ENCODE measurements at places on chromosomes 6 and 20.

- ATAC-seq = peak; percentile 14
Observed at GRCh38 chr6:111646942-111647341, 41.3 kb upstream of the TRAF3IP2 start.

DNA sequence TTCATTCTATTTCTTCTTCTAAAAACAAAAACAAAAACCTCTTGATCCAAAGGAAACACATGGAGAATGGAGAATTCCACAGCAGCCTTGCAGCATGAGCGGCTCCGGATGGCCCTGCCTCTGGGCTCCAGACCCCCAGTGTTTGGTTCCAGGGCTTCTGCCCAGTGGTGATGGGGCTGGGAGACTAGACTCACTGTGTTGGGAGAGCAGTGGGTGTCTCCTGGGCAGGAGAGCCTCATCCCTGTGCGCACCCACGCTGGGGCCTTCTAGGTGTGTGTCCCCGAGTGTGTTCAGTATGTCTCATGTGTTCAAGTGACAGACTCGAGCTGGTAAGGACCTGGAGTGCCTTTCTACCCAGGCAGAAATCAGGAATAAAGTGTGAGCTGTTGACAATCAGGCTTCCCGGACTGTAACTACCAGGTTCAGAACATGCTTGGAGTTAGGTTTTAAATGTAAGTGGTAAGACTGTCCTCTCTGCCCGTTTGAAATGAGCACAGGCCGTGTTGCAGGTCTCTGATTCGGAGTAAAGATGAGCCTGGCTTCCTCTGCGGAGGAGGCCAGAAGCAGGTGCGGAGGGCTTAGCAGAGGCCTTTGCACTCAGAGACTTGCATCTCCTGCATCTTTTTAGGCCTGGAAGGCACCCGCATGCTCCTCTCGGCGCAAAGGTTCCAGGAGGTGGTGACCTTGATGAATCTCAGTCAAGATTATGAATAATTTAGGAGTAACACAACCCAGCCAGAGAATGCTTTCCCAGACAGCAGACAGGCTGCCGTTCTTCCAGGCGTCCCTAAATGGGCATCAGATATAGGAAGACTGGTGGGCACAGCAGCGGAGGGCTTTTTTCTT is 253.6 kb downstream of the CDH26 start:
- ATAC-seq = no peak

- ATAC-seq = peak; percentile 74
Observed at GRCh38 chr6:14542670-14543366, 425.2 kb downstream of the CD83 start.

DNA sequence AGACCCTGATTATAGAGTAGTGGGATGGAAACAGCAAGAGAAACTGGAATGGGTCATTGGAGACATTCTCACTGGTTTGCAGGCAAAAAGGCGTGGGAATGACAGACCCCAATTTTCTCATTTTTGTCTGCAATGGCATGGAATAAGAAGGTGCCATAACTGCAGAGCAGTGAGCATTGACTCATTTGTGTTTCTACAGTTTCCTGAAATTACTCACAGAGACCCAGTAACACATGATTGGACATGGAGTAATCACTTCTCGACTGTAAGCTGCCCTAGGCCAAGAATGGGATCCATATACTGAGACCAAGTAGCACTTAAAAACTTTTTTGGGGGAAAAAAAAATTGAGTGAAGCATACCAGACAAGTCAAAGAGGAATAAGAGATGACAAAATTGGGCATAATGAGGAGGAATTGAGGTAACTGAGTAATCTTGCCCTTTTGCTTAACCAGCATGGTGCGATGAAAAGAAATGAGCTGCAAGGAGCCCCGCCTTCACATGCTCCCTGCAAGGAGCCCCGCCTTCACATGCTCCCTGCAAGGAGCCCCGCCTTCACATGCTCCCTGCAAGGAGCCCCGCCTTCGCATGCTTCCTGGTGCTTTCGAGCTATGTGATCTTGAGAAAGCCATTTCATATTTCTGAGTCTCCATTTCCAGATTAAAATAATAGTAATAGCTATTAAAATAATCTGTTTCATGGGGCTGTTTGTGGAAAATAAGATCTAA is 44.1 kb downstream of the NHSL1 start:
- ATAC-seq = peak; percentile 74

- ATAC-seq = peak; percentile 37
Observed at GRCh38 chr20:24017458-24017755, 28.8 kb upstream of the GGTLC1 start.

GRCh38 chr20:23488996-23489395 is 1.9 kb upstream of the CST8 start:
- ATAC-seq = no peak

DNA sequence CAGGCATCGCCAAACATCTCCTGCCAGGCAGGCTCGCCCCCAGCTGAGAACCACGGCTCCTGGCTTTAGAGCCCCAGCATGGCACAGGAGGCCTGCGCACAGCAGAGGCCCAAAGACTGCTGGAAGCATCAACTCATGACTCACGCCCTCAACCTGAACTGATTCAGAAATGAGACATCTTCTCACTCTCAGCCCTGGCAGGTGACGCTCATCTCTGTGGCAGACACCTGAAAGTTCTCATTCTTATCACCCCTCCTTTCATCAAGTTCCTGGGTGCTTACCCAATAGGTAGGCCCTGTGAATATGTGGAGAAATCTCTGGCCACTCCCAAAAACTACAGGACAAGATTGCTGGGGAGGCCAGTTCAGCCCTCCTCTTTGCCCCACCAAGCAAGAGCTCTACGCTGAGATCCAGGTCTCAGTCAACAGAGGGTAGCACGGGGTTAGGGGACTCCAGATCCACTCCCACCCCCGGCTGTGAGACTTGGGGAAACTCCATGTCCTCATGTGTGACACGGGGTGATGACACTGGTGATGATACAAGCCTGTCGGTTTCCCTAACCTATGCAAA is 11.3 kb downstream of the NFATC2 start:
- peak; percentile 67 for ATAC-seq

- no peak for ATAC-seq
Observed at GRCh38 chr6:44608175-44608574, 220.7 kb downstream of the CDC5L start.

DNA sequence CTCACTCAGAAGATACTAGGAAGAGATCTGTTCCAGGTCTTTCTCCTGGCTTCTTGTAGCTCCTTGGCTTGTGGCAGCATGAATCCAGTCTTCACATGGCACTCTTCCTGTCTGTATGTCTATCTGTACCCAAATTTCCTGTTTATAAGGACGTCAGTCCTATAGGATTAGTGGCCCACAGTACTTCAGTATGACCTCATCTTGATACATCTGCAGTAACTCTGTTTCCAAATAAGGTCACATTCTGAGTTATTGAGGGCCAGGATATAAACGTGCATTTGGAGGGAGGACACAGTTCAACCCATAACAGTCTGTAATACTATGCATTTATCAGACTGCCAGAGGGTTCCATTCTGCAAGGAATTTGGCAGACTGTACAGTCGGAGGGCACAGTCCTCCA is 57.6 kb upstream of the DYNLRB1 start:
- no peak for ATAC-seq

GRCh38 chr20:57091748-57092111 is 174.7 kb downstream of the BMP7 start:
- no peak for ATAC-seq

DNA sequence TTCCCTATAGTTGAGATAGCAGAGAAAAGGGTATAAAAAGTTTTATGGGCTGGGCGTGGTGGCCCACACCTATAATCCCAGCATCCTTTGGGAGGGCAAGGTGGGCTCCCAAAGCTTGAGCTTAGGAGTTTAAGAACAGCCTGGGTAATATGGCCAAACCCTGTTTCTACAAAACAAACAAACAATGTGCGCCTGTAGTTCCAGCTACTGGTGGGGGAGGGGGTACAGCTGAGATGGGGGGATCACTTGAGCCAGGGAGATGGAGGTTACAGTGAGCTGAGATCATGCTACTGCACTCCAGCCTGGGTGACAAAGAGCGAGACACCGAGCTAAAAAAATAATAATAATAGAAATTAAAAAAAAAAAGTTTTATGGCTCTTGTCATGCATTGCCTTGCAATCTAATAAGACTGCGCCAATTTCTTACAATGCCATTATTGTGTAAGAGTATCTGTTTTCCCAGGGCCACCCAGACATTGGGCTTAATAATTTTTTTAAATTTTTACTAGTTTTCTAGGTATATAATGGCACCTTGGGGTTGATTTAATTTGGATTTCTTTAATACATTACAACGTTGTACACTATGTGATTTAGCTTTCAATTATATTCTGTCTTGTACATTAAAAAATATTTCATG is 3.9 kb downstream of the ACSS2 start:
- no peak for ATAC-seq

DNA sequence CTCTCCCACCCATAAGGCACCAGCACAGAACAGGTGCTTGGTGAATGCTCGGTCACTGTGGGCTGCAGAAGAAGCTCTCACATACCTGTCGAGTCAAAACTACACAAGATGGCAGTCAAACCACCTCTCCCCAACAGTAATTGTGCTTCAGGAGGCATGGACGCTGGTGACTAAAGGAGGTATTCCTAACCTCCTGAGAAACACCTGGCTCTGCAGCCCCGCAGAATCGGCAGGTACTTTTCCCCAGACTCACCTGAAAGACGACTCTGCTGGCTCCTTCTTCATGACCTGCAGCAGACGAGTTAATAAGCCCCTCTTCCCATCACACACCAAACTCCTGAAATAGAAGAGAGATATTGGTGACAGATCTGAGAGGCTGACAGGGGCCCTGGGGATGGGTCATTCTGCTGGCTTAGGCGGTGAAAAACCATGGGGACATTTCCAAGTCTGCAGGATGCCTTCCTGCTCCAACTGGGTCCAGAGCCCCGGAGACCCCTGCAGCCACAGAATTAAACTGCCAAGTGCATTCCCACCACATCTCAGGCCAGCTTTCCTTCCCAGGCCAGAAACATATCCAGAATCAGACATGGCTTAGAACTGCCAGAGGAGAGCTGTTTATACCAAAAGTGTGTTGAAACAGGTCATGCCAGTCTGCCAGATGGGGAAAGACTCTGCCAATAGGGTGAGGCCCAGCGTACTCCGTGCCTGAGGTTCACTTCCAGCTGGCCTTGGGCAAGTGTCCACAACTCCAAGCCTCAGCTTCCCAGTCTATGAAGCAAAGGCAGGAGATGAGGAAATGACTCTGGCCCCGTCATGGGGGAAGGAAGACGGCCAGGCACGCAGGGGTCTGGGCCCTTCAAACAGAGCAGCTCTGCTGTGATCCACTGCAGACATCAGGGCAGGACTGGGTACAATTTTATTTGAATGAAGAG is 53.0 kb downstream of the MYH7B start:
- peak; percentile 35 for ATAC-seq

DNA sequence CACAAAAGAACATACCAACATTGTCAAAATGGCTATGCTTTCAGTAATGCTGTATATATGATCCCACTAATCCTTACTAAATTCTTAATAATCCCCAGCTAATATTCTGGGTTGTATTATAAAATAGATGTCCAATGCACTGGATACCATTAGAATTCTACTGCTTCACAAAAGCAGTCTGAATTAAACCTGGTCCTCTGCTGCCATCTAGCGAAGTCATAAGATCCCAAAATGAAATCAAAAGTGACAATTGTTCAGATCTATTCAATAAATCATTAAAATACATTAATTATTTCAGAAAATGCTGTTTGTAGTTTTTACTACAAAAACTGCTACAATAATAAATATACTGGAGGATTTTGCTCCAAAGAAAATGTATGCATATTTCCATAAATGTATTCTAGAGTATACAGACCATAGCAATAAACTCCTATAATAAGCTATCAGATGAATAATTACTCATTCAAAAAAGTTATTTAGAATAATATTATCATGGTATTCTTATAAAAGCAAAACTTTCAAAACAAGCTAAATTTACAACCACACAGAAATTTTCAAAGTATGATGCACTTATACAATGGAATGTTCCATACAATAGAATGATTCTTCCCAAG is 92.6 kb downstream of the RNGTT start:
- ATAC-seq = peak; percentile 63

GRCh38 chr20:16385891-16386290 is 187.4 kb downstream of the KIF16B start:
- no peak for ATAC-seq

GRCh38 chr6:13478525-13478966 is 8.9 kb downstream of the GFOD1 start:
- no peak for ATAC-seq

GRCh38 chr20:7291323-7291943 is 523.9 kb downstream of the BMP2 start:
- no peak for ATAC-seq

- ATAC-seq = no peak
Observed at GRCh38 chr6:151381722-151382121, 9.6 kb downstream of the ZBTB2 start.

GRCh38 chr6:27760464-27760863 is 151.7 kb downstream of the OR2B2 start:
- no peak for ATAC-seq

- no peak for ATAC-seq
Observed at GRCh38 chr20:56460459-56460858, 8.0 kb upstream of the RTF2 start.

- ATAC-seq = no peak
Observed at GRCh38 chr6:1915226-1915625, 305.5 kb downstream of the FOXC1 start.

GRCh38 chr6:160457823-160458222 is 109.6 kb downstream of the SLC22A3 start:
- ATAC-seq = no peak

DNA sequence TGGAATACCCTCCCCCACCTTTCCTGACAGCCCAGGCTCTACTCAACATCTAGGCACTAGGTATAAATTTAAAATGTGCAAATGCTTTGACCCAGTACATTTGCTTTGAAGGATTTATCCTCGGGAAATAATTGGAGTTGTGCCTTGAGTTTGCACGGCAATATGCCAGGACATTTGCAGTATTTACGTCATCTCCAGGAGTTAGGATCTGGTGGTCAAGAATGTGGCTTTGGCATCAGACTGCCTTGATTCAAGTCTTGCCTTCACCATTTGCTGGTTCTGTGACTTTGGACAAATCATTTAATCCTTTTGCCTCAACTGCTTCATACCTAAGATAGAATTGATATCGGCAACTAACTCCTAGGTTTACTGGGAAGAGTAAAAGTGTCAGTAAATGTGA is 169.6 kb downstream of the PLCB1 start:
- no peak for ATAC-seq

DNA sequence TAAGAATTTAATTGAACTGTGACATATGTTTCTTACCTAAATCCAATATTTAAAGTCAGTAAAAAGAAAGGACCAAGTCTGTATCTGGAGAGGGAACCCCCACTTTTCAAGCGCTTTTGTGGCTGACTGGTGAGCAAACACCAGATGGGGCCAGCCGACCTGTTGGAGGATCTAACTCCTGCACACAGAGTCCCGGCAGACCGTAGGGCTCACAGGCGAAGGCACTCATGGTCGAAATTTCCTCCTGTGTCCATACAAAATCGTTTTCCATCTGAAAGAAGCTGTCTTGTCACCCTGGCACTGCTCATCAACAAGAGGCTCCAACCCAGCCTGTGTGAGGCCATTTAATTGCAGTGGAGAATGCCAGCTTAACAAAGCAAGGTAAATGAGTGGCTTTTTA is 94.0 kb downstream of the SCML4 start:
- ATAC-seq = no peak

DNA sequence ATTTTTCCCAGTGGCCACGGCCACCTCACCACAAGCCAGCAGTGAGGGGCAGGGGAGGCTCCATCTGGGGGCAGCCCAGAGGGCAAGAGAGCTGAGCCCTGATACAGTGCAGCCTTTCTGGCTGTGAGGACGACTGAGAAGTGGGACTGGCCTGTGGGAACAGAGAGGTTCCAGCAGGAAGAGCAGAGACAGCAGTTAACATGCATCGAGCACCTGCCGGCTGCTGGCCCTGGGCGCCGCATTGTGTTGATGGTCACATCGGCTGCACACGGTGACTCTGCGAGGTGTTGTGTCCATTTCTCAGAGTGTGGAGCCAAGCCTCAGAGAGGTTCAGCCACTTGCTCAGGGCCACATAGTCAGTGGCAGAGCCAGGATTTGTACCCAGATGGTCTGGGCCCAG is 9.8 kb downstream of the FOXS1 start:
- ATAC-seq = no peak
